ENCODE measurements at places on chromosomes 6 and 20. TPM values are rescaled to one million over a fixed set of nuclear protein-coding genes. Genes with fewer than 3 reads are reported as not detected.

ZBTB12 gene
- total RNA-seq, result 0.48 TPM

- DNase-seq, result no peak
Observed at GRCh38 chr6:158242071-158242606, 70.1 kb upstream of the TULP4 start.

- DNase-seq, result peak; percentile 13
Observed at GRCh38 chr20:23129266-23129665, 43.1 kb upstream of the CD93 start.

GRCh38 chr6:77620278-77620882, 32.5 kb upstream of the MEI4 start:
- no peak for DNase-seq

LST1 gene
- total RNA-seq, result 20.5 TPM

- no peak for DNase-seq
Observed at GRCh38 chr6:29949934-29950333, 7.6 kb downstream of the HLA-A start.

IL17F gene
- not detected for total RNA-seq

DNA sequence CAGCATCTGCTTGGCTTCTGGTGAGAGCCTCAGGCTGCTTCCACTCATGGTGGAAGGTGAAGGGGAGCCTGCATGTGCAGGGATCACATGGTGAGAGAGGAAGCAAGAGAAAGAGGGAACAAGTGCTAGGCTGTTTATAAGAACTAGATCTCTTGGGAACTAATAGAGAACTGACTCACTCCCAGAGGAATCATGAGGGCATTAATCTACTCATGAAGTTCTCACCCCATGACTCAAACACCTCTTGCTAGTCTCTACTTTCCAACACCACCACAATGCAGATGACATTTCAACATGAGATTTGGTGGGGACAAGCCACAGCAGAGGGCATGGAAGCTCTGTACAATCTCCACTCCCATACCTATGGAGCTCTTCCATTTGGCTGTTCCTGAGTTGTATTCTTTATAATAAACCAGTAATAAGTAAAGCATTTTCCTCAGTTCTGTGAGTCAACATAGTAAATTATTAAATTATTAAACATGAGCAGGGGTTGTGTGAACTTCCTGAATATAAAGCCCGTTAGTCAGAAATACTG, 524.1 kb upstream of the NRSN1 start:
- DNase-seq, result no peak

DNA sequence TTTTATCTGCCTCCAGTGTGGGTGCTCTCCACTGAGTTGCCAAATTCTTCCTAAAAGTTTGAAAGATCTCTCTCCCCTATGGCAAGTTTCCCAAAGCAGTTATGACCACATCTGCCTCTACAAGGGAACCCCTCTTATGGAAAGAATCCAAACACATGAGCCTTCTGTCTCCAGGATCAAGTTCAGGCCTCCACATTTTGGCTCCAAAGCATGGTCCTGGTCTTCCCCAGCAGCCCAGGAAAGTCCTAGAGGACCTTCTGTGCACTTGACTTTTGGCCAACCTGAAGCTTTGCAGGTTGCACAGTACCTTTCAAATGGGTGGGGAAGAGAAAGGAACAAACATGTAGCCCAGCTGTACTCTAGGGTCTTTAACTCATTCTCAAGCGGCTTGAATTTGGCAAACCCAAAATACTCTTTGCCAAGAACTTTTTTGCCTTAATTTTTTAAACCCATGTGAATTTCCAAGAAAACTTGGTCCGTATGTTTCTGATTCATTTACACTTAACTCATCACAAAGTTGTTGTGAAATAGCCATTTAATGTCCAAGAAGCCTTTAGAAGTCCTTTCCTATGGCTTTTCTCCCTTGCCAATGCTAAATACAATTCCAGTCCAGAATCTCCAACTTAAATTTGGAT, 240.1 kb upstream of the TBX18 start:
- no peak for DNase-seq

DNA sequence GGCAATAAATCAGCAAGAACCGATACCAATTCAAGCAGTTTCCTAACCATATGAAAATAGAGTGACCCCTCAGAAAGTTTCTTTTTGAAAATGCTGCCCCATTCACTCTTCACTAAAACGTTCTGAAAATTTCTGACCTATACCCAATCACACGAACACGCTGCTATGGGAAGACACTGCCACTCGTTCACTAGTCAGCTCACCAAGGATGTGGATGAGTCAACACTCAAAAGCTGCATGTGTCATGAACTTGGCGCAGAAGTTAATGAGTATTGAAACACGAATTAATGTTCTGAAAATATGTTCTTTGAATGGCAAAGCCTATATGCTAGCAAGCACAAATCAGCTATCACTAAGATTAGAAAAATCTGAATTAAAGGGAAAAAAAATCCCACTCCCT, 84.2 kb downstream of the PREP start:
- DNase-seq, result no peak

- DNase-seq, result peak; percentile 57
Observed at GRCh38 chr6:41073203-41073967, 611 bp downstream of the NFYA start.

EYA2 gene
- 9.8 TPM for total RNA-seq

IRAK1BP1 gene
- total RNA-seq, result 3.9 TPM

GRCh38 chr20:12728782-12729181, 280.0 kb upstream of the SPTLC3 start:
- DNase-seq, result no peak

- DNase-seq, result no peak
Observed at GRCh38 chr6:115323001-115323400, 737.7 kb downstream of the FRK start.

DNA sequence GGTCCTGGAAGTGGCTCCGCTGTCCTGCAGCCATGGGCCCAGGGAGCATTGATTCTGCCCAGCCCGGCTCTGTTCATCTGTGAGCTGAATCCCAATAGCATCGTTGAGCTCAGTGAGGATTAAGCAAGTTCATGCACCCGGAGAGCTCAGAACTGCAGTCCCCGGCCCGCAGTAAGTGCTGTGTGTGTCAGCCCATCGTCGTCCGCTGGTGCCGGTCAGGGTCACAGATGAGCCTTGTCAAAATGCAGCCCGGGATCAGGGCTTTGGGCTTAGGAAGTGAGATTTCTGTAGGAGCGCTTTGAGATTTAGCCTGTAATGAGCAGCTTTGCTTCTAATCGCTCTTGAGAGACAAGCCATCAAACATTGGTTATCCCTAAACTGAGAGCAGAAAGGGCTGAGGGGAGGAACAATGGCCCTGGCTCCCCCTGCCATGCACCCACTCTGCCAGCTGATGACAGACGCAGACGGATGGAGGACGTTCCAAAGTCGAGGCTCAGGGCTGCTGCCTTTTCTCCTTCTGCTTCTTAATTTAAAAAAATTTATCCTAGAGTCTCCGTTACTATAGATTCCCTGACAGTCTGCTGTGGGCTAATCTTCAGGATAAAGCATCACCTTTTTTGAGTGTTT, 25.6 kb upstream of the SULF2 start:
- no peak for DNase-seq

GRCh38 chr6:11208267-11208666, 24.2 kb downstream of the NEDD9 start:
- no peak for DNase-seq

- DNase-seq, result no peak
Observed at GRCh38 chr20:10935658-10936402, 262.0 kb upstream of the JAG1 start.

- DNase-seq, result no peak
Observed at GRCh38 chr6:13711324-13711732, 307 bp downstream of the RANBP9 start.

TGM3 gene
- not detected for total RNA-seq

DNA sequence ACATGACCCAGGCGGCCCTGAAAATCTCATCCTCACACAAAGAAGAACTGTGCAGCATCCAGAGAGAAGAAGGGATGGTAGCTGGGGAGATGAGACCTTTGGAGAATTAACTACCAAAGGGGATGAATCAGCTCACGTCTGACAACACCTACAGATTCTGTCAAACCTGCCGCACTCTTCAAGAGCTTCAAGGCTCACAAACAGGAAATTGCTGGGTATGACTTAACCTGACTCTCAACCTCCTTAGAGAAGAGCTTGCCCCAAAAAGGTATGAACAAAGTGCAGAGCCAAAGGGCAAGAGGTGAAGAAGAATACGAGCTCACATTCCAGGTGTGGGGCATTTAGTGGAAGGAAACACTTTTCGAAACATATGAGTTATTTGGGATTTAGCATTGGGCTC, 139.8 kb downstream of the BACH2 start:
- DNase-seq, result no peak

- no peak for DNase-seq
Observed at GRCh38 chr6:31474871-31475286, 23.1 kb upstream of the MICB start.

DNA sequence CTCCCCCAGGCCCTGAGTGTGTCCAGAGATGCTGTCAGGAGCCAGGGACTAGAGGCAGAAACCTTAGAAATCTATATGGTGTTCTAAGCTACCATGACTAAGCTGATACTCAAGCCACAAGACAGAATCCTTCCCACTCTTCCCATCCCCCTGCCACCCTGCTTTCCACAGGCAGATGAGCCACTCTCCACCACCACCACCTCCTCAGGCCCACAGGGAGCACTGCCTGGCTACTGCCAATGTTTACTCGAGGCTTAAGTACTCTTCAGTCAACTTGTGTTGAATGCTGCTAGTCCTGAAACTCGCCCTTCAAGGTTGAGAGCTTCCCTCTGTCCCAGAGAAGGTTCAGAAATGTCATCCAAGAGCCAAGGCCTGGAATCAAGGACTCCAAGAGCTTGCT, 56.2 kb downstream of the CENPW start:
- no peak for DNase-seq

GRCh38 chr20:54407459-54407858, 67.9 kb upstream of the DOK5 start:
- DNase-seq, result no peak

GRCh38 chr6:93962566-93962965, 543.2 kb upstream of the EPHA7 start:
- no peak for DNase-seq

PAX1 gene
- total RNA-seq, result not detected

GRCh38 chr6:142860498-142860897, 84.5 kb downstream of the HIVEP2 start:
- DNase-seq, result no peak

DNA sequence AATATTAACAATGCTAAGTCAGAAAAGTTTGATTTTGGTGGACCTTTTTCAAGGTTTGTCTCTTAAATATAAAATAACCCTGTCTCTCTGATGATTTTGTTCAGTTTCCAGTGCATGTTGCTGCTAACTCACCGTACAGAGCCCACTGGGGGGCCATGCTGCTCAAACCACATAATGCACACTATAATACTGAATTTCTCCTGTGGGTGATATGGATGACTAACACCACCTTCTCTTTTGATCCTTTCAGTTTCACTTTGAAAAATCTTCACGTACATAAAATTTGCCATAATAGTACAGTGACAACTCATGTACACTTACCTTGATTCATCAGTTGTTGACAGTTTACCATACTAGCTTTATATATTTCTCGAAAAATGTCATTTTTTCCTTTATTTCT, 506.6 kb upstream of the MAN1A1 start:
- no peak for DNase-seq

DNA sequence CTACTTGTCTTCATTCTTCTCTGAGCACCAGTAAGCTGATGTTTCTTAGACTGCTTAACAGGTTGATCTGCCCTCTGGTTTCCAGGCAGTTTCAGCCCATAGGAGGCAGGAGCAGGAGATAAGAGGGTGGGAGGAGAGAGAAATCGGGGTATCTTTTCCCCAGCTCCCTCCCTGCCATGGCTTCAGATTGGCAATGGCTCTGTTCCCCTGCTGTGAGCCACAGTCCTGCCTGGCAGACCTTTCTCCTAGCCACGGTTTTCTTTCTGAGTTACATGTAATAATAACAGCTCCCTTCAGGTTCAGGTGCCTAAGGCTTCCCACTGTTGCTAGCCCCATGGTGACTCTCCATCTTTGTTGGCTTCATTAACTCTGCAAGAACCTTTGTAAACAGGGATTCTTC, 115.3 kb downstream of the CD83 start:
- no peak for DNase-seq

DNA sequence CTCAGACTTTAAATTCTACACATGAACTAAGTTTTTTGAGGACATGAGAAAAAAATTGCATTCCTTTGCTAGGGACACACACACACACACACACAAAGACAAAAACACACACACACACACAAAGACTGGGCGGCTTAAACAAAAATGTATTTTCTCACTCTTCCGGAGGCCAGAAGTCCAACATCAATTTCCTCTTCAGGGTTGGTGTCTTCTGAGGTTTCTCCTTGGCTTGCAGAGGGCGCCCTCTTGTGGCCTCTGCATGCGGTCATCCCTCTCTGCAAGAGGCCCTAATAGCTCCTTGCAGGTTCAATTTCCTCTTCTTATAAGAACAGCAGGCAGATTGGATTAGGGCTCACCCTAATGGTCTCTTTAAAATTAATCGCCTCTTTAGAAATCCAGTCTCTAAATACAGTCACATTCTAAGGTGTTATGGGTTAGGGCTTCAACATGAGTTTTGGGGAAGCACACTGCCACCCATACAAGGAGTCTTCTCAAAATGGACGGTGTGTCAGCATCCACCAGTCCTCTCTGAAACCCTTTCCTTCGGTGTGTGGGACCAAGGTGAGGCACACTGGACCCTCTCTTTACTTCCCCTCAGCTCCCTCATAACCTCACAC, 61.4 kb downstream of the GPR6 start:
- DNase-seq, result peak; percentile 71

LAMA5 gene
- 47.4 TPM for total RNA-seq

GRCh38 chr6:84361372-84362192, 134.1 kb upstream of the CEP162 start:
- DNase-seq, result no peak

DNA sequence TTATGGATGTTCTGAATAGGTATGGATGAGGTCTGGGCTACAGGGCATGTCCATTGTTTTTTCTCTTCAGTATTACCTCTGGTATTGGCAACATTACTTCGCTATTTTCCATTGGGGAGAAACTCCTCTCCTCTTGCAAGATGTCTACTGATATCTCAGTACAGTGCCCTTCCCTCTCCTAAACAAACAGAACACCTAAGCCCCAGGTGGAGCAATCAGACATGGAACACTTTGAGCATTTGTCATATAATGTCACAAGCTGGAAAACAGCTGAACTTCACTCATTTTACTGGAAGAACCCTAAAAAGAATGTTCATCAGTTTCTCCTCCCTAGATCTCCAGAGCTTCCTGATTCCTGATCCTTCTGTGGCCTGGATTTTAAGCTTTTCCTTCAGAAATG, 339.8 kb downstream of the FRK start:
- DNase-seq, result no peak

PTGIS gene
- total RNA-seq, result 229 TPM

DNA sequence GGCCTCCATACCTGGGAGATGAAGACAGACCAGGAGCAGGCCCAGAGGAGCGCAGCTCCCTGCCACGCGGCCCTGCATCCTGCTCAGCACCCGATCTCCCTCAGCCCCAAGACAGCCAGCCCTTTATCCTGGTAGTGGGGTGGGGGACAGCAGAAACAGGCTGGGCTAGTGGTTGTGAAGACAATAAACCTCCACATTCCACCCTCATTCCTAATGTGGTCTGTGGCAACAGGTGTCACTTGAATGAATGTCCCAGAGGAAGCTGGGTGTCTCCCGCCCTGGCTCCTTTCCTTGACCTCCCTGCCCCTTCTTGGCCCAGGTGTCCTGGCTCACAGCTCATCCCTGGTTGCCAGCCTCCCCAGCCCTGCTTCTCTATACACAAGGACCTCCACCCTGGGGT, at the start of gene C6orf15:
C6orf15 (minus strand) TSS at position 98 of the 400 bp plus-strand sequence; CDS start at position 78, 20 bp downstream.
- no peak for DNase-seq
